ENCODE measurements at places on chromosomes 11 and 22. TPM values are rescaled to one million over a fixed set of nuclear protein-coding genes. Genes with fewer than 3 reads are reported as not detected.

The FBLN1 gene
- total RNA-seq = 97.0 TPM

GRCh38 chr22:17792854-17793434, 18.7 kb upstream of the BID start:
- no peak overlapping the region for H3K27ac ChIP-seq
- DNase-seq = no peak
- no peak overlapping the region for H3K4me3 ChIP-seq
- no peaks in the 10 kb centered on the region for H3K27me3 ChIP-seq
- no peaks in the 10 kb centered on the region for H3K4me1 ChIP-seq

GRCh38 chr11:106463796-106464201, 386.3 kb downstream of the AASDHPPT start:
- H3K27ac ChIP-seq = peak overlapping the region; percentile 19
- H3K27me3 ChIP-seq = no peaks in the 10 kb centered on the region
- peaks cover 59% of the 10 kb centered on the region for H3K4me1 ChIP-seq
- no peaks in the 10 kb centered on the region for H3K36me3 ChIP-seq
- H3K4me3 ChIP-seq = no peak overlapping the region
- DNase-seq = no peak

The OR5P2 gene
- total RNA-seq = not detected

- H3K4me3 ChIP-seq = no peak overlapping the region
- DNase-seq = no peak
- no peaks in the 10 kb centered on the region for H3K36me3 ChIP-seq
- no peaks in the 10 kb centered on the region for H3K4me1 ChIP-seq
- H3K27me3 ChIP-seq = no peaks in the 10 kb centered on the region
Measured at GRCh38 chr11:110966131-110966530, 253.9 kb upstream of the ARHGAP20 start.

GRCh38 chr11:121829159-121829643, 286.8 kb downstream of the BLID start:
- no peak for DNase-seq
- no peaks in the 10 kb centered on the region for H3K36me3 ChIP-seq
- no peaks in the 10 kb centered on the region for H3K4me1 ChIP-seq
- no peaks in the 10 kb centered on the region for H3K27me3 ChIP-seq
- no peak overlapping the region for H3K4me3 ChIP-seq
- no peak overlapping the region for H3K27ac ChIP-seq

- H3K27me3 ChIP-seq = no peaks in the 10 kb centered on the region
- DNase-seq = no peak
- H3K4me1 ChIP-seq = peaks cover 90% of the 10 kb centered on the region
- H3K36me3 ChIP-seq = peaks cover 11% of the 10 kb centered on the region
- no peak overlapping the region for H3K4me3 ChIP-seq
Measured at GRCh38 chr22:46350646-46351045, 15.1 kb downstream of the TRMU start.

GRCh38 chr22:26409719-26410335, 19.2 kb upstream of the ASPHD2 start:
- no peaks in the 10 kb centered on the region for H3K27me3 ChIP-seq
- H3K36me3 ChIP-seq = no peaks in the 10 kb centered on the region
- no peak for DNase-seq
- no peak overlapping the region for H3K4me3 ChIP-seq
- H3K27ac ChIP-seq = no peak overlapping the region

DNA sequence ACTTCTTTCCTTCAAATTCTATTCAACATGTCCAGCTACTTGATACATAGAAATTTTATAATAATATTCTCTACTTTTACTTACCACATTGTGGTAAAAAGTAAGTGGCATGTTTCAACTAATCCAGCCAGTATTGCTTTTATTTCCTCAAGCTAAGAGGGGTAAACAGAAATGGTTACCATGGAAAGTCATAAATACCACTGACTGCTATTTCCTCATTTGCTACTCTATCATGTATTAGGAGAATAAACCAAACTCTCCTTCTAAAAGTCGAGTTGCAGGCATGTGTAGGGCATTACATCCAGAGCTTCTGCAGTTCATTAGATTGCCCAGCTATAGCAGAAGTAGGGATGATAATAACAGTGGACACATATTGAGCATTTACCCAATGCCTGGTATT, 208.4 kb downstream of the MAML2 start:
- peak overlapping the region; percentile 43 for H3K27ac ChIP-seq
- H3K4me3 ChIP-seq = no peak overlapping the region
- H3K27me3 ChIP-seq = no peaks in the 10 kb centered on the region

The ZNF215 gene
- 4.9 TPM for total RNA-seq

The NAA40 gene
- 21.8 TPM for total RNA-seq

The BUD13 gene
- total RNA-seq = 15.8 TPM

The SLC6A5 gene
- not detected for total RNA-seq
